ENCODE measurements at places on chromosomes 2 and 18.
A peak's percentile ranks its signal among the peaks of the same experiment; 100 is the strongest.

DNA sequence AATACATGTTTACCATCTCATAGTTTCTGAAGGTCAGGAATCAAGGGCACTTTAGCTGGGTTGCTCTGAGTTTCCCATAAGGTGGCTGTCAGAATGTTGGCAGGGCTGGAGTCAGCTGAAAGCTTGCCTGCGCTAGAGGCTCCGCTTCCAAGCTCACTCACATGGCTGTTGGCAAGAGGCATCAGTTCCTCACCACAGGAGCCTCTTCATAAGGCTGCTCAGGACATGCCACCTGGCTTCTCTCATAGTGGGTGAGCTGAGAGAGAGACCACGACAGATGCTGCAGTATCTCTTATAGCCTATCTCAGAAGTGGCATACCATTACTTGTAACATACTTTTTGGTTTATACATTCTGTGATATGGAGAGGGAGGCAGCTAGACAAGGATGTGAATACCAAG, 7.2 kb downstream of the HADHB start:
- DNase-seq = no peak

DNA sequence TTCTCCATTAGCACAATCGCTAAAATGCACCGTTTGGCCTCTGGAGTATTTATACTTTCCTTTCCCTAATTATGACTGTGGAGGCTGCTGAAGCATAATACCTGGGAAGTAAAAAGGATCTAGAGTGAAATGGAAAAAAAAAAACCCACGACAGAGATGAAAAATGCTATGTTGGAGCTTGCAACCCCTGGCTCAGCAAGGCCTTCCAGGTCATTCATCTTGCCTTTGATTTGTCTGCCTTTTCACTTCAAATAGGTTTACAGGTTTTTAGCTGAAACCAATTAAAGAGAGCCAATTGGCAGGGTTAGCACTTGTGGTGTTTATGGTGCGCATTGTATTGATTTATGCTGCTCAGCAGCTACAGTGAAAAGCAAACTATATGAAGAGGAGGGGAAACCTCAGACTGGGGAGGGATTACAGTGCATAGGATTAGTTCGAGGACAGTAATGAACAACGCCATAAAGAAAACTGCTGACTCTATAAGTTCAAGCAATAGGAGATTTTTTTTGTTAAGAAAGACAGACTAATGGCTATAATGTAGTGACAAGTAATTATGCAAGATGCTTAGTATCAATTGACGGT, 347.9 kb downstream of the MEIS1 start:
- DNase-seq = no peak

GRCh38 chr18:76827205-76828200, 5.1 kb downstream of the ZNF236 start:
- no peak for DNase-seq

- DNase-seq = no peak
These were observed 36.4 kb downstream of the COL3A1 start for GRCh38 chr2:189010536-189010935.

DNA sequence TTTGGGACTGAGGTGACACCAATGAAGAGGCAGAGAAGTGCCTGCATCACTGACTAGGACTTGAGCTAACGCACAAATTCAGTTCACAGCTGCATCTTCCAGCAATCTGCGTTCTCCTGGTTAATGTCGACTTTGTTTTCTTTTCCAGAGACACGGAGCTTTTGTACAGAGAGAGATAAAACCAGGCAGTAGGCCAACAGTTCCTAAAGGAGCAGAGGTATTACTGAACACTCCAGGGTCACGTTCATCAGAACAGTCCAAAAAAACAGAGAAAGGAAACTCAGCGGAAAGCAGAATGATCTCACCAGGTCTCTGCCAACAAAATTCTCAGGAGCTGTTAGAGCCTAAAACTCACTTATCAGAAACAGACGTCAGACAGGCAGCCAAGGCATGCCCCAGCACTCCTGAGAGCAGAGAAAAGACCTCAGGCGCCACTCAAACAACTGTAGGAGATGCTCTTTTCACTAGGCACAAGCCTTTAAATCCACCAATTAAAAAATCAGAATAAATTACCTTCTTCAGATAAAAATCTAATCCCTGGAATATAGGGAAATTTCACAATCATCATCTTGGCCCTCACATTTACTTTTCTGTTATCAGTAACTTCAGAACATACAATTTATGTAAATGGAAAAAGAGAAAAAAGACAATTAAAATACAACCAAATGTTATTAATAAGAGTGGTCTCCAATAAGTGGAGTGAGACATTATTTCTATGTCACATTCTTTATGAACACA, 95.9 kb upstream of the SPTBN1 start:
- DNase-seq = no peak

DNA sequence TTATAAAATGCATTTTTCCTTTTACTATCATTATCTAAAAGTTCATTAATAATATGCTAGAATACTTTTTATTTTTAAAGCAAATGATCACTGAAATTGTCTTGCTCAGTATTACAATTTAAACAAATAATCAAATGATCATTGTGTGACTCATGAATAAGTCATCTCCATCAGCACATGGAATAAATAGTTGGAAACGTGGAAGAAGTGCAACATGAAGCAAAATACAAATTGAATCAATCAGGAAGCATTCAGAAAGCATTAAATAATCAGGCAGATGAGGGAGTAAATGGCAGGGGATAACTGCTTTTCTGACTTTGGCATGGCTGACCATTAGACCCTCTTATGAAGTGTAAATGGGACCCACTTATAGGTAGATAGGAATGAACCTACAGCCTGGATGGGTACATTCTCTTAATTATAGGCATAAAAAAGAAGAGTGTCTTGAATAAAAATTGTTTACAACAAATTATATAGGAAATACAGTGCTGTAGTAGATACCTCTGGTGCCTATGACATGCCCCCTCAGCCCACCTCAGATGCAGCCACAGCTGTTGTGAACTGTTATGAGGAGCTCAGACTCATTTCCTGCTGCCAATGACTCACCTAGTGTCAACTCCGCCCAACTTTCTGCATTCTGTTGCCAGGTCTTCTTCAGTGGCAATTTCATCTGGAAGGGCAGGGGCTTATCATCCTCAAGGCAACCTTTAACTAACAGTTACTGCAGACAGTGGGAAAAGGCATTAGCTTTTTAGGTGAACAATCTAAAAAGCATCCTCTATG, 936.0 kb downstream of the TRIB2 start:
- DNase-seq = no peak

- DNase-seq = no peak
These were observed 4.4 kb downstream of the POU3F3 start for GRCh38 chr2:104858006-104858978.

DNA sequence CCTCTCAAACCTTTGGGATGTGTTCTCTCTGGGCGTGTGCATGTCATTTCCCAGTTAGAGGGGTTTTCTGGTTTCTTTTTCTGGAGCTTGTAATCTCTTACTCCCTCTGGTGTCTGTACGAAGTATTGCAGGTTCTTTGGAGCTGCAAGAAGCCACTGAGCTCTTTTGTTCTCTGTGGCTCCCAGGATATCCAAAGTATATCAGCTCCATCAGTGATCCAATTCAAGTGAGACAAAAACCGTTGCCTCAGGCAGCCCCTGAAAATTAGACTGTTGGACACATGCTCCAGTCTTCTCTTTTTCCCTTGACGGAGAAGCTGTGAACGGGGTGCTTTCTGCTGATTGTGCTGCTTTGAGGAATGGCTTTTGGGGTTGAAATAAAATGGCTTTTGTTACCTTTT, 59.0 kb upstream of the LDLRAD4 start:
- peak; percentile 73 for DNase-seq

DNA sequence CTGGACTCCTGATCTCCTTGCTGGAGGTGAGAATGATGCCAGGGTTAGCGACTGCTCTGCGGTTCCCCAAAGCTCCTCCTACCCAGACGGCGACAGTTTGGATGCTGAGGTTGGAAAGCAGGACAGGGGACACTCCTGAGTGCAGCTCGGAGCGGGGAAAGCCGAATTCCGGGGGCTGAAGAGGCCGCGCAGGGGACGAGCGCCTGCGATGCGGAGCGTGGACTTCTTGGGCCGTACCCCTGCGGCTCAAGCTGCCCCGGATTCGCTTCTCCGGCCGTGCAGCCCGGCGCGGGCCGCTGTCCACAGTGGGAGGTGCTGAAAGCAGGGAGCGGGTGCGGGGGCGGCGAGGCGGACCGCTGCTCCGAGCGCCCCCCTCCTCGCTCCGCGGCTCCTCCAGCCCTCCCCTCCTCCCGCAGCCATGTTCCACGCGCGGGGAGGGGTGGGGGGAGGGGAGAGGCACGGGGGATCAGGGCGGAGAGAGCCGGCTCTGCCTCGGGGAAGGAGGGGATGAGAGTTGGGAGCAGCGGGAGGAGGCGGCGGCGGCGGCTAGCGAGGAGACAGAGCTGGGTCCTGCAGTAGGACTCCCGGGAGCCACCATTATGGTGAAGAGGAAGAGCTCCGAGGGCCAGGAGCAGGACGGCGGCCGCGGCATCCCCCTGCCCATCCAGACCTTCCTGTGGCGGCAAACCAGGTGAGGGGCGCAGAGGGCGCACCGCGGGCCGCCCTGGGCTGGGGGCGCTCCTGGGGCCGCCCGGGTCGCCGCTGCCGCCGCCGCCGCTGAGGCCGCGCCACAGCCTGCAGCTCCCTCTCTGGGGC, at the start of gene UNC80:
TSS of gene UNC80 (plus strand) at position 359 of the 816 bp plus-strand sequence. CDS start at position 600, 241 bp downstream.
- DNase-seq = peak; percentile 72

All from COR-L47 (cell line).